Activated T-cell treated with anti-CD3 and anti-CD28 coated beads, Interleukin-2, amount 50 U/mL, for 72 hours (primary cell): ENCODE measurements at places on chromosomes 11 and 22. TPM values are rescaled to one million over a fixed set of nuclear protein-coding genes. Genes with fewer than 3 reads are reported as not detected.

GRCh38 chr11:33773404-33773986, 825 bp downstream of the FBXO3 start:
- H3K4me3 ChIP-seq, result peak overlapping the region; percentile 97
- peak overlapping the region; percentile 82 for H3K27ac ChIP-seq
- peak; percentile 25 for DNase-seq
- H3K27me3 ChIP-seq, result peaks cover 16% of the 10 kb centered on the region
- peaks cover 45% of the 10 kb centered on the region for H3K4me1 ChIP-seq

- DNase-seq, result no peak
- H3K27ac ChIP-seq, result no peak overlapping the region
- no peaks in the 10 kb centered on the region for H3K27me3 ChIP-seq
- no peaks in the 10 kb centered on the region for H3K36me3 ChIP-seq
Observed at GRCh38 chr22:41732096-41732772, 32.9 kb downstream of the MEI1 start.

GRCh38 chr22:37604875-37605274, 3.8 kb upstream of the GGA1 start:
- no peak overlapping the region for H3K27ac ChIP-seq
- peak; percentile 43 for DNase-seq
- no peaks in the 10 kb centered on the region for H3K27me3 ChIP-seq
- peaks cover 49% of the 10 kb centered on the region for H3K4me1 ChIP-seq
- H3K36me3 ChIP-seq, result peaks cover 3% of the 10 kb centered on the region

GRCh38 chr11:108253176-108253575, 30.3 kb downstream of the ATM start:
- H3K36me3 ChIP-seq, result peaks cover 3% of the 10 kb centered on the region
- no peak for DNase-seq
- no peak overlapping the region for H3K4me3 ChIP-seq
- no peaks in the 10 kb centered on the region for H3K27me3 ChIP-seq
- H3K27ac ChIP-seq, result no peak overlapping the region
- peaks cover 61% of the 10 kb centered on the region for H3K4me1 ChIP-seq

DNA sequence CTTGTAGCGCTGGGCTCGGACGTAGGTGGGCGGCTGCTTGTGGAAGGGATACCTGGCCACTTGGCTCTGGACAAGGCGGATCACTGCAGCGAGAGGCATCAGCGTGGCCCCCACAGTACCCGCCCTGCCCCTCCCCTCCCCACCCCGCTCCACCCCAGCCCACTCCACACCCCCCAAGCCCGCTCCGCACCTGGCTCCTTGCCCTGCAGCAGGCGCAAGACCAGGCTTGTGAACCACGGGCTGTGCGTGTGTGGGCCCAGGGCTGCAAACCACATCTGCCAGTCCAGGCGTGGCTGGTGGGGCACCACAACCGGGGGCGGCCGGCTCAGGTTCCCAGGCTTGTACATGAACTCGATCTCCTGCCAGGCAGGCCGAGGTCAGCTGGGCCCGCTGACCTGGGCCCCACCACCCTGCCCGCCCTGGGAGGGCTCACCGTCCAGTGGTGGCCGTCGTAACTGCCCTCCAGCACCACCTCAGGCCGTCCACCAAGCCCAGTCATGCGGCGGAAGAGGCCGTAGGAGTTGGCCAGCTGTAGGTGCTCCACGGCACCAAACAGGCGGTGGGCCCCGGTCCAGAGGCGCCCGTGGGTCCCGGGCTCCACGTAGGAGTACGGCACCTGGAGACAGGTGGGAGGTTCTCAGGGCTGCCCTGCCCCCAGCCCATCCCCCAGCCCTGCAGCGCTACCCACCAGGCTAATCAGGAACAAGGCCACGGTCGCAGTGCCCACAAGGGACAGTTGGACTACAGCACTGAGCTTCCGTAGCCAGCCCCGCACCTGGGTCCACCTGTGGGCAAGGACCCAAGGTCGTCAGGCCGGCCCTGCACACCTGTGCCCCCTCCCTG, 2.9 kb downstream of the LMF2 start:
- H3K27me3 ChIP-seq, result no peaks in the 10 kb centered on the region
- peaks cover 9% of the 10 kb centered on the region for H3K4me1 ChIP-seq
- H3K4me3 ChIP-seq, result no peak overlapping the region
- DNase-seq, result no peak

DNA sequence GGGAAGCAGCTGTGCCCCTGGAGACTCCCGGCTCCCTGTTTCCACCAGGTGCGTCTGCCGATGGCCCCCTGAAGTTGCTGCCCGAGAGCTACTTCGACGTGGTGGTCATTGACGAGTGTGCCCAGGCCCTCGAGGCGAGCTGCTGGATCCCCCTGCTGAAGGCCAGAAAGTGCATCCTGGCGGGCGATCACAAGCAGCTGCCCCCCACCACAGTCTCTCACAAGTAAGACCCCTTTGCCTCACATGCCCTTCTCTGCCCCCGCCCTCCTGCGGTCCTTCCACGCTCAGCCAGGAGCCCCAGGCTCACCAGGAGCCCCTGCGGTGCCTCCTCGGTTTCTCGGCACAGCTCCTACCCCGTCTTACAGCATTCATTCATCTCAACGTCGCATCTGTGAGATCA, 25.4 kb downstream of the IGHMBP2 start:
- H3K4me1 ChIP-seq, result no peaks in the 10 kb centered on the region
- H3K36me3 ChIP-seq, result peaks cover 36% of the 10 kb centered on the region
- no peak overlapping the region for H3K27ac ChIP-seq
- no peak for DNase-seq

Gene SCGB2A2
- total RNA-seq, result not detected

GRCh38 chr22:41862160-41862529, 29.2 kb downstream of the SREBF2 start:
- DNase-seq, result peak; percentile 74
- H3K4me1 ChIP-seq, result peaks cover 96% of the 10 kb centered on the region
- no peaks in the 10 kb centered on the region for H3K27me3 ChIP-seq
- peak overlapping the region; percentile 98 for H3K27ac ChIP-seq

DNA sequence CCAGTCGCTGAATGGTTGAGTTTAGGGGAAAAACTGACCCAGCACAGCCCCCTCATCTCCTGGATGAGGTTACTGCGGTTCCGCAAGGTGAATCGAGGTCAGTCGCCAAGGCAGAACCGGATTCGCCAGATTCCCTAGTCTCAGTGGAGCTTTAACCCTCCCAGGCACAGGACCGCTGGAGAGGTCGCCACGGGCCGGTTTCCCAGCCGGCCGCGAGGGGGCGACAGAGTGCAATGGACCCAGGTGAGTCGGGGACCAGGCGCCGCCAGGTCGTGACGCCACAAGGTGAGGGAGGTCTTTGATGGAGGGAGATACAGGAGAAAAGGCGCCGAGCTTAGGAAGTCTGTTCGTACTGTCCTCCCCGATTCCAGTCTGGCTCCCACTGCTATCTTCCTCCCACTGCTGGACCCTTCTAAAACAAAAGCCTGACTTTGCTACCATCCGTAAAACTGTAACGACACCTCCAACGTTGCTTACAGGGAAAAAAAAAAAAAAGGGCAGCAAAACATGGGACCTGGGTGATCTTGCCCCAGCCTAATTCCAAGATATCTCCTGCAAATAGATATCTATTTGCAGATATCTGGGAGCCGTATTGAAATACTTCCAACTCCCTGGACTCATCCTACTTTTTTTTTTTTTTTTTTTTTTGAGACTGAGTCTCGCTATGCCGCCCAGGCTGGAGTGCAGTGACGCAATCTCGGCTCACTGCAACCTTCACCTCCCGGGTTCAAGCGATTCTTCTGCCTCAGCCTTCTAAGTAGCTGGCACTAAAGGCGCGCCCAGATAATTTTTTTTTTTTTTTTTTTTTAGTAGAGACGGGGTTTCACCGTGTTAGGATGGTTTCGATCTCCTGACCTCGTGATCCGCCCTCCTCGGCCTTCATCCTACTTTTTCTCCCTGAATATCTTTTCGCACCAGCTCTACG, 1.4 kb upstream of the GGA1 start:
- peaks cover 52% of the 10 kb centered on the region for H3K4me1 ChIP-seq
- peak overlapping the region; percentile 97 for H3K27ac ChIP-seq
- H3K27me3 ChIP-seq, result no peaks in the 10 kb centered on the region
- peak; percentile 96 for DNase-seq

Gene MISFA
- total RNA-seq, result 1.0 TPM

Gene MEI1
- 73.0 TPM for total RNA-seq

GRCh38 chr22:49863931-49864330, 10.3 kb downstream of the ZBED4 start:
- peaks cover 68% of the 10 kb centered on the region for H3K4me1 ChIP-seq
- H3K4me3 ChIP-seq, result no peak overlapping the region
- DNase-seq, result no peak
- peaks cover 36% of the 10 kb centered on the region for H3K36me3 ChIP-seq
- no peaks in the 10 kb centered on the region for H3K27me3 ChIP-seq
- peak overlapping the region; percentile 26 for H3K27ac ChIP-seq

- DNase-seq, result no peak
- no peak overlapping the region for H3K4me3 ChIP-seq
- peaks cover 2% of the 10 kb centered on the region for H3K36me3 ChIP-seq
- H3K4me1 ChIP-seq, result no peaks in the 10 kb centered on the region
- H3K27me3 ChIP-seq, result no peaks in the 10 kb centered on the region
Observed at GRCh38 chr11:67195971-67196456, 70.3 kb upstream of the GRK2 start.

- no peaks in the 10 kb centered on the region for H3K4me1 ChIP-seq
- H3K27me3 ChIP-seq, result no peaks in the 10 kb centered on the region
- H3K36me3 ChIP-seq, result no peaks in the 10 kb centered on the region
- no peak for DNase-seq
Observed at GRCh38 chr11:114251815-114252337, 44.3 kb upstream of the NNMT start.

DNA sequence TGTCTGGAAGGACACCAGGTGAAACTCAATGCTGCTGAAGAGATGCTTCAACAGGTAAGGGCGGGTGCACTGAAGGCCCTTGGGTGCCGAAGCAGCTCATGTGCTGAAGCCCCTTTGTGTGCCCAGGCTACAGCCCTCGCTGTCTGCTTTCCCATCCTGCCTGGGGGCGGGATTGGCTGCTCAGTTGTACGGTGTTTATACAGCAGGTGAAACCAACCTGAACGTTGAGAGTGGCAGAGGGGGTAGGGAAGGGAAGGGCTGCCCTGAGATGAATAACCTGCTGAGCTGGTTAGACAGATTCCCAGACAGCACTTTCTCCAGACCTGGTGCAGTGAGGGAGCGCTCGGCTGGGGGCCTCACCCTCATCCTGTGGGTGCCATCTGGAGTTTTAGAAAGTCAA, 75.7 kb downstream of the CYB5R2 start:
- DNase-seq, result no peak
- peaks cover 2% of the 10 kb centered on the region for H3K36me3 ChIP-seq
- H3K27ac ChIP-seq, result no peak overlapping the region
- H3K4me3 ChIP-seq, result no peak overlapping the region

Gene ANO5
- total RNA-seq, result not detected
